Activated T-cell treated with anti-CD3 and anti-CD28 coated beads, Interleukin-2, amount 50 U/mL, for 1 hour (primary cell): ENCODE measurements at places on chromosomes 12 and 14.

GRCh38 chr12:119444462-119445044 lies 110.0 kb downstream of the CCDC60 start:
- DNase-seq: no peak

GRCh38 chr14:105411017-105411941 lies 8.3 kb upstream of the MTA1 start:
- peak; percentile 55 for DNase-seq

- DNase-seq: no peak
Measured at GRCh38 chr12:12715459-12716150, 1.6 kb upstream of the CDKN1B start.

DNA sequence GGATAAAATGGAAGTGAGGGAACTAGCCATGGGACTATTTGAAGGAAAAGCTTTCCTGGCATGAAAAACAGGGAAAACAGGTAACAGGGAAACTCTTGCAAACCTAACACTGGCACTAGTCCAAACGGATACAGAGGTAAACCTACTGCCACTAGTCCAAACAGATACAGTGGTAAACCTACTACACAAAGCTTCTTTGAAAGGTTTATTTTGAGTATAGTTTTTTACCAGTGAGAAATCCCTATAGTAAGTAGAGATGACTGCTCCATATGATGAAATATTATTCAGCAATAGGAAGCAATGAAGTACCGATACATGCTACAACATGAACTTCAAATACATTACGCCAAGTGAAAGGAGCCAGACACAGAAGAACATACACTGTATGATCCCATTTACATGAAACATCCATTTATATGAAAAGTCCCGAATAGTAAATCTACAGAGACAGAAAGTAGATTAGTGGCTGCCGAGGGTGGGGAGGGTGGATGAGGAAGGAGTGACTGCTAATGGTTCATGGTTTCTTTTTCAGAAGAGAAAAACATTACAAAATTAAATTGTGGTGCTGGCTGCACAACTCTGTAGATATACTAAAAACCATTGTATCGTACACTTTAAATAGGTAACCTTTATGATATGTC lies 25.5 kb downstream of the SPTLC2 start:
- DNase-seq: no peak

DNA sequence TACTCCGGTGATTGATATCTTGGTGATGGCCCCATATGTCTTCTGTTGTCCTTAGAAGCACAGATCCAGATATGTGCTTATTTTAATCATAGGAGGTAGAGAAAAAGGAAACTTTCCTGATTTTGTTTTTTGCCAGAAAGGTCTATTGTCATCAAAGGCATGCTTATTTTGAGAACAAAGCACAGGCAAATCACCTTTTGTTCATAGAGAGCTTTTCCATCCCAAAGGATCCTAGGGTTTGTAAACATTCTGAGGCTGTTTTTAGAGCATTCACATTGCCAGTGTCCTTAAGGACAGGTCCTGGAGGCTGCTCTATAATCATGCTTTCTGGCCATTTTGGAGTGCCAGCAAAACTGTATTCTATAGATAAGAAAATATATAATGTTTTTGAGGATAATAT lies 148.5 kb upstream of the SEL1L start:
- DNase-seq: no peak

DNA sequence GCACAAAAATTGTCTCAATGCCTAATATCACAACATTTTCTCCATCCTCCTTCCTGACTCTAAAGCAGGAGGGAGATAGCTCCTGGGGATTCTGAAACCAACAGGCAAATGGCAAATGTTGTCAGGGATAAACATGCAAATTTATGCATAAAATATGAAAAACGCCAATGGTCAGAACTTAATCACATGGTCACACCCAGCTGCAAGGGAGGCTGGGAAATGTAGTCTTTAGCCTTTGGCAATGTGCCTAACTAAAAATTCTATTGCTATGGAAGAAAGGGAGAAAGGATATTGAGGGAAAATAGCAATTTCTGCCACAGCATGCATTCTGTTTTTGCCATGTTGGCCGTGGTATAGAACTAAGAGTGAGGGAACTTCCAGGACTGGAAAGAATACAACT lies 11.7 kb upstream of the OASL start:
- DNase-seq: no peak

GRCh38 chr14:51776102-51776894 lies 84.1 kb upstream of the GNG2 start:
- peak; percentile 27 for DNase-seq
